HT-29 (cell line): ENCODE measurements at places on chromosomes 5 and 9. TPM values are rescaled to one million over a fixed set of nuclear protein-coding genes. Genes with fewer than 3 reads are reported as not detected.

GRCh38 chr5:30121043-30121442 lies 1072.4 kb upstream of the CDH6 start:
- DNase-seq: no peak

DNA sequence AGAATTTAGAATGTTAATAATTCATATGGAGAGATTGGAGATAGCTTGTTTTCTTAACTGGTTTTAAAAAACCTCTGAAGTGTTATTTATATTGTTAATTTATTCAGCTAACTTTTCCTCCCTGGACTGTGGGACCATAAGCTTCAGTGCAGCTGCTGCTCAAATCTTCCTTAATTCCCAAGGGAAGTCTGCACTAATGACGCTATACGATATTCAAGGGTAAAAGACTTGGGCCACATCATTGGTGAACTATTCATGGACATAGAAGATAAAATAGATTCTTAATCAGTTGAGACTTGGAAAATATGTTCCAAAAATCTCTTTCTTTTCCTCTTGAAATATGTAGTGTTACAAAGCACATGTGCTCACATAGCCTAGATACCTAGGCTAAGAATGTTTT lies 31.1 kb upstream of the GAS1 start:
- no peak for DNase-seq

GRCh38 chr9:99221266-99221620 lies 499 bp downstream of the ALG2 start:
- peak; percentile 25 for DNase-seq

DNA sequence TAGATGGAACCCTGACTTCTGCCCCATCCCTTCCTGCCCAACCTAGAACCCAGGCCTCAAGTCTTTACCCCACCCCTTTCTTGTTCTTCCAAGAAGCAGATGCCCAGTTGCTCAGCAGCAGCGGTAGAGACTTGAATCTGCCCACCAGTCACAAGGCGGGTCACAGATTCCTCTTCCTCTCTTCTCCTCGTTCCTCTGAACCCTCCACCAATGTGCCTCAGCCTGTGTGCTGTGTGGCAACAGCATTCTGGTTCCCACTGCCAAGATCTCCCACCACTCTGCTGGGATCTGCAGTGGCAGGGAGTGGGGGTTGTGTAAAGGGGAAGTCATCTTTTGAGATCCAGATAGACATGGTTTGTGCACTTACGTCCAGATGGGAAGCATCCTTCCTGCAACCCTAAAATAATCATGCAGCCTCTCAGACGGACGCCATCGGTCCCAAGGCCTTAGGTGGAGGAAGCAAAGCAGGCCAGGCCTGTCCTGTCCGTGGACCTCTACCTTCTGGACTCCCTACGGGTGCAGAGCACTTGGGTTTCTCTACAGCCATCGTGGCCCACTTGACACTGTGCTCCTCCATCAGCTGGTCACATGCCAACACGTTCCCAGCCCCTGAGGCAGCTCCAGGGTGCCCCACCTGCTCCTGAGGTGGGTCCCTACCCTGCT lies 7.7 kb upstream of the RPL26L1 start:
- no peak for DNase-seq

DNA sequence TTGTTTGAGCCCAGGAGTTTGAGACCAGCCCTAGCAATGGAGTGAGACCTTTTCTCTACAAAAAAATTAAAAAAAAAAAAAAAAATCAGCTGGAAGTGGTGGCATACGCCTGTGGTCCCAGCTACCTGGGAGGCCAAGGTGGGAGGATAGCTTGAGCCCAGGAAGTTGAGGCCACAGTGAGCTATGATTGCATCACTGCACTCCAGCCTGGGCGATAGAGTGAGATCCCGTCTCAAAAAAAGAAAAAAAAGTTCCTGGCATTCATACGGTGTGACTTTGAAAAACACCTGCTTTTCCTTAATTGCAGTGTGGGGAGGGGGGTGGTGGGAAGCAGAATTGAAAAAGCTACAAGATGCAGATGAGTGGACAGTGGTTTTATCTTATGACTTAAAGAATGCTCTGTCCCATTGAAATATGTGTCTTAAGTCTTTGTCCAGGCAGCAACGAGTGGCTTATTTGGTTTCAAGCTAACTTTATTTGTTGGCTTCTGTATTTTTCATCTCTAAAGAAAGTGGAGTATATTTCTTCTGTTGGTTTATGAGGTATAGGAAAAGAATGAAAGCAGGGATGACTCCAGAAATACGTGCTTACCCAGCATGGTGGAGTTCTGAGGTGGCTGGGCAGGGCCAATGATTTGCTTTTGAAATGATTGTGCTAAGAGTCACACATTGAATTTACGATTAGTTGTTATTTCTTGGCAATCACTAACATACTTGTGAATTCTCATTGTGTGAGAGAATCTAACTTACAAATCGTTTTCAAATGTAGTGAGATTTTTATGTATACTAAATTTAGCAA lies 27.8 kb downstream of the ROPN1L start:
- DNase-seq: no peak

DNA sequence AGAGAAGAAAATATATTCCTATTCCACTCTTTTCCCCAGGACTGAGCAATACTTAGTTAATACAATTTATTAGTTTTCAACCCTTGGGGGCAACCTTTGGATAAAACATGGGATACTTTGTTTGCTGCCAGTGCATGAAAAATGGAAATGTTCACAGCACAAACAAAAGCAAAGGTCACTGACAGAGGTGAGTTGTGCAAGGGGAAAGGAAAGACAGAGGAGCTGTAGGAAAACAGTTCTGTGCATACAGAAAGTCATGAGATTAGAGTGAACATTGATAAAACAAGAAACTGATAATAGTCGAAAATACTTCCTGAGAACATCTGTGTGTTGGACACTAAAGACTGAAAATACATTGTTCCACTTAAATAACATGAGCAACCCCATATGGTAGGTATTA lies 779.8 kb downstream of the TLE4 start:
- no peak for DNase-seq

- no peak for DNase-seq
Measured at GRCh38 chr9:132293145-132293721, 61.6 kb downstream of the SETX start.

GRCh38 chr9:34387239-34387638 lies 10.5 kb upstream of the MYORG start:
- DNase-seq: no peak

DNA sequence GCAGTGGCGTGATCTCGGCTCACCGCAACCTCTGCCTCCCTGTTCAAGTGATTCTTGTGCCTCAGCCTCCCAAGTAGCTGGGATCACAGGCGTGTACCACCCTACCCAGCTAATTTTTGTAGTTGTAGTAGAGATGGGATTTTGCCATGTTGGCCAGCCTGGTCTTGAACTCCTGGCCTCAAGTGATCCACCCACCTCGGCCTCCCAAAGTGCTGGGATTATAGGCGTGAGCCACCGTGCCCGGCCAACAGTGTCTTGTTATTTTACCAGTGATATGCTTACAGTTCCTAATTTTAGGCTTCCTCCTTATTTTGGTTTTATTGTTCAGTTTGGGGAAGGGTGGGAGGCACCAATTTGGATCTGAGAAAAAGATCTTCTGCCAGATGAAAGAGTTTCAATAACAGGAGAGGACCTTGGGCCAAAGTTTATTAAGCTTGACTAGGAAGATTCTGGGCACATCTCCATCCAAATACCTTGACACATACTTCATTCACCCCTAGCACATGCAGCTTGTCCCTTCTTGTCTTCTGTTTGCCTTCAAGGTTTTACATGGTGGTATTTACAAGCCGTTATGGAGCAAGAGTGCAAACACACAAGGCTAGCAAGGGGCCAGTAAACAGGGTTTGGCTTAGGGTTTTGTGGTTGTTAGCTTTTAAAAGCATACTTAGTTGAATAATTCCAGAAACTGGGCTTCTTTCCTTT lies 168.1 kb upstream of the DMRT1 start:
- no peak for DNase-seq

DNA sequence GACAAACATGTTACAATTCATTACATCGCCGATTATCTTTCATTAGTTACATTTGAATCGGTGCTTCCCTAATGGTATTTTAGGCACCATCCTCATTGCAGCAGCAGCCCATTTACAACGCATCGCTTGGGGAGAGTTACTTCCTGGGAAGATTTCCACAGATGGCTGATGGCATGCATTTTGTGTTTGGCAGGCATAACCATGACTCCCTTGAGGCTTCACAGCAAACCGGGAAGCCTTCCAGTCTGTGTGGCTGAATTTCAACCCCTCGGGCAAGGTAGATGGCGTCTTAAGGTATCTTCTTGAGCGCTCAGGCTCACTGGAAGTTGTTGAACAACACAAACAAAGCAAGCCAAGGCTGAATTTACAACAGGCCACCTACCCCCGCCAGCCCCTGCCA lies 1.6 kb upstream of the DNAH5 start:
- no peak for DNase-seq

DNA sequence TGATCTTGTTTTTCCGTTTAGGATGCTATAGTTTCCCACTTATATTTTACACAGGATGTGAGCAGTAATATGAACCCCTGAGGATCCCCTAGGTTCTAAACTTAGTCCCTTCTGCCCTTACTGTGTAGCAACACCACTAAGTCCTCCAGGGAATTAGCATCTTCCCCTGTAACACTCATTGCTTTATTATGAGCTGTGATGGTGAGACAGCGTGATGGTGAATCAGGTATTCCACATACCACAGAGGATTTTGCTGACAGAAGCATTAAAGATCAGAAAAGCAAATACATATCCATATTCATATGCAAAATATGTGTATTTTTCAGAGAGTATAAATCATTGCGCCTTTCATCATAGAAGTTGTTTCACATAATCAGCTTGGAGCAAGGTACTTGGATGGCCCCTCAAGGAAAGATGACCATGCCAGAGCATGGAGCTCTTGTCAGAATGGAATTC lies 317.0 kb downstream of the ICE1 start:
- no peak for DNase-seq

DNA sequence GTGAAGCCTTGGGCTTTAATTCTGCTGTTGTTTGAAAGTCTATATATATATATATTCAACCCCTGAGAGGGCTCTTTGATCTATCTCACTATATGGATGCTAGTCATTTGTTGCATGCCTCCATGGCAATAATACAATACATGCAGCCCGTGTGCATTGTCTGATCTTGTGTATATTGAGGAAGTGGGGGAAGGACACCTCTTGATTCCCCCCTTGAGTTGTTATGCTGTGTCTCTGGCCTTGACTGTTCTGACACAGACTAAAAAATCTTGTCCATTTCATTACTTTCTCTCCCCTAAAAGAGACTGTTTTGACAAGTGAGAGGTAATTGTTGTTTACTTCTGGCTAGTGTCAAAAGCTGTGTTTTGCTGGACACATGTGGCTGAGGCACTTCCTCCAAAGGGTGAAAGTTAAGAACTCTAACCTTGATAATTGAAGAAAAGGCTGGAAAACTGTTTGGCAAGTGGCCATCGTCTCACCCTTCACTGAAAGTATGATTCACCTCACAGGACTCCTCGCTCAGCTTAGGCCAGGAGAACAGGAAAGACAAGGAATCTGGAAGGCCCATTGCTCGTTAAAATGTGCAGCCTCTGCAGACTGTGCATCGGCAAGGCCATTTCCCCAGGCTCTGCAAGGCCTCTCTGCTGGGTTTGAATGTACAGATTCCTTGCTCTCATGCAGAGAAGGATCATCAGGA lies 304.0 kb downstream of the PRELID2 start:
- peak; percentile 98 for DNase-seq

DNA sequence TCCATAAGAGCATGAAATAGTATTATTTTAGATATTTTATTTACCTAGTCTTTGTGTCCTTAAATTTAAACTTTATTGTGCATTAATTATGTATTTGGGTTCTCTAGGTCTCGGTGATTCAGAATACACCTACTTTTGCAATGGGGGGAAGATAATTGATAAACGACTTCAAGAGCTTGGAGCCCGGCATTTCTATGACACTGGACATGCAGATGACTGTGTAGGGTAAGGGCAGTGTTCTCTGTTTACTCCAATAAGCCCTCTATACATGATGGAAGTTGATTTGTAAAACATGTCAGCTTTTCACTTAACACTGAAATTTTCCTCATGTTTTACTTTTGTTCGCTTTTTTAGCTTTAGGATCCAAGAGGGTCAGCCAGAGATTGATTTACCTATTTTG lies 6.2 kb downstream of the MTRR start:
- no peak for DNase-seq

GRCh38 chr9:12631866-12632265 lies 61.3 kb upstream of the TYRP1 start:
- no peak for DNase-seq

DNA sequence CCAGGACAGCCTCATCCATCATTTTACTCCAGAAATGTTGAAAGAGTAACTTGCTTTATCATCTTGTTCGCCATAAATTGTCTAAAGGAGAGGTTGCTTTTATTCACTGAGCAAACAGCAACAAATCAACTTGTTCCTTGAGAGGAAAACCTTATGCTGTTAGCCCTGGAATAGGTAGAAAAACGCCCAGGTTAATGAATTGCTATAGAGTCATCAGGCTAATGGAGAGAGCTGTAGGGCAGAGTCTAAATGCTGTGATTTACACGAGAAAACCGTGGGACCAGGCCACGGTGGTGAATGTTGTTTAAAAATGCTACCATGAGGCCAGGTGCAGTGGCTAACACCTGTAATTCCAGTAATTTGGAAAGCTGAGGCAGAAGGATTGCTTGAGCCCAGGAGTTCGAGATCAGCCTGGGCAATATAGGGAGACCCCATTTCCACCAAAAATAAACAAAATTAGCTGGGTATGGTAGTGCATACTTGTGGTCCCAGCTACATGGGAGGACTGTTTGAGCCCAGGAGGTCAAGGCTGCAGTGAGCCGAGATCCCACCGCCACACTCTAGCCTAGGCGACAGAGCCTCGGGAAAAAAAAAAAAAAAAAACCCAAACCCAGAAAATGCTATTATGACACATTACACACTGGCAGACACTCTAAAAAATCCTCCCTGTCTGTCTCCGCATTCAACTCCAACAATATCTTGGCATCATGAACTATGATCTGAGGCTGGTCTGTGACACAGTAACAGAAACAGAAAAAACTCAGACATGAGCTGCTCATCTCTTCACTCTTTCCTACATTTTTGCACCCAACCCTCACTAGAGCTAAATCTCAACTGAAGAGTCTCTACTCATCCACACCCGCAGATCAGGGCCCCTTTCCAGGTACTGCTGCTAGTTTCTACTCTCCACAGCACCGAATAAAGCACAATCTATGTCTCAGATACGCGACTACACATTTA lies 118.6 kb upstream of the RETREG1 start:
- peak; percentile 9 for DNase-seq

GRCh38 chr9:134414900-134415425 lies 88.7 kb downstream of the RXRA start:
- no peak for DNase-seq

- no peak for DNase-seq
Measured at GRCh38 chr9:133264235-133264764, 10.7 kb downstream of the ABO start.

Gene KCNIP1
- not detected in 2 replicates for total RNA-seq

Gene RNF180
- total RNA-seq: not detected in 2 replicates

Gene SNX18
- 36.1 and 40.4 TPM in 2 replicates for total RNA-seq

Gene RMRP
- 23,916 and 27,637 TPM in 2 replicates for total RNA-seq

Gene IL7R
- not detected in 2 replicates for total RNA-seq
